ENCODE measurements at places on chromosomes 2 and 18.

GRCh38 chr2:127620866-127621265, 25.1 kb upstream of the GPR17 start:
- DNase-seq = no peak

- no peak for DNase-seq
These were observed 360.7 kb downstream of the TMX3 start for GRCh38 chr18:68354176-68354575.

GRCh38 chr2:233247116-233247515, 4.4 kb upstream of the ATG16L1 start:
- DNase-seq = no peak

DNA sequence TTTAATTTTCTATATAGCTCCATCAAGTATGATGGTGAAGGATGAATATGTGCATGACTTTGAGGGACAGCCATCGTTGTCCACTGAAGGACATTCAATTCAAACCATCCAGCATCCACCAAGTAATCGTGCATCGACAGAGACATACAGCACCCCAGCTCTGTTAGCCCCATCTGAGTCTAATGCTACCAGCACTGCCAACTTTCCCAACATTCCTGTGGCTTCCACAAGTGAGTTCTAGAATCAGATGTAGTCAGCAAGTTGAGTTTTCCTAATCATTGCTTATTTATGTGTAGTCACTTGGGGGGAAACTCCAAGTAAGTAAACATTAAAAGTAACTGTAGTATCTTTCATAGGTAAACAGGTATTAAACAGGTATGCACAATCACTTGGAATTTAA, 24.8 kb downstream of the SMAD4 start:
- DNase-seq = no peak

GRCh38 chr18:23943104-23943503, 71.5 kb upstream of the TTC39C start:
- DNase-seq = no peak

- no peak for DNase-seq
These were observed 101.6 kb upstream of the HNMT start for GRCh38 chr2:137862651-137863050.

GRCh38 chr18:79947054-79947755, 4.2 kb downstream of the SLC66A2 start:
- no peak for DNase-seq

DNA sequence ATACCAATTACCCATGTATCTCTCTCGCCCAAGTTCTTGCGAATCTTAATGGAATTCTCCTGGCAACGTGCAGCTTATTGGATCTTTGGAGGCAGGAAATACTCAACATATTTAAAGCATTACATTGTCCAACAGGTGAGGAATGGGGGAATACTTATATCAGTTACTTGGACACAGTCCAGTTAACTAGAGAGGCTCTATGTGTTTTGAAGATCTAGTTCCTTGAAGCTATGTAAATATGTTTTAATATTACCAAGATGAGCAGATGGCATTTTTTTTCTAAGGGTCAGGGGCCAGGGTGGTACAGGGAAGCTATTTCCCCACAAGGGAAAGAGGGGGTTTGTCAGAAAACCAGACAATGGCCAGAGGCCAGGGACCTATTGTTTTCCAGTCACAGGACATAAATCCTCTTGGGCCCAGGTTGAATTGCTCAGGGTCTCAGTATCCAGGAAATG, 26.8 kb upstream of the MC5R start:
- DNase-seq = no peak

DNA sequence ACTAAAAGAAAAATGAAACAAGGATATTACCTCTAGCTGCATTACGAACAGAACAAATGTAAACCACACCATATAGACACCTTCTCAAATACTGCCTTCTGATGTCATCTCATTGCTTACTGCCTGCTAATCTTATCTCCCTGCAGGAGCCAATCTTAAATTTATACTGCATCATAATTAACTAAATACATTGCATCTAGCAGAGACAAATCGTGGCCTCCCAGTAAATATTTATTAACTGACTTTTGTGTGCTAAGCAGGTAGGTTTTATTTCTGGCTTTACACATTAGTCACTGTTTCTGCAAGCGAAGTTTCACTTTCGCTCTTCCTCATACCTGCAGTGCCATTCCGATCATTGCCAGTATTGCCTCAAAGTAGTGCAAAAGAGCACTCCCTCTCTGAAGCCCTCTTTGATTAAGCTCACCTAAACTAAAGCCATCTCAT, 67.5 kb downstream of the SPATS2L start:
- no peak for DNase-seq

DNA sequence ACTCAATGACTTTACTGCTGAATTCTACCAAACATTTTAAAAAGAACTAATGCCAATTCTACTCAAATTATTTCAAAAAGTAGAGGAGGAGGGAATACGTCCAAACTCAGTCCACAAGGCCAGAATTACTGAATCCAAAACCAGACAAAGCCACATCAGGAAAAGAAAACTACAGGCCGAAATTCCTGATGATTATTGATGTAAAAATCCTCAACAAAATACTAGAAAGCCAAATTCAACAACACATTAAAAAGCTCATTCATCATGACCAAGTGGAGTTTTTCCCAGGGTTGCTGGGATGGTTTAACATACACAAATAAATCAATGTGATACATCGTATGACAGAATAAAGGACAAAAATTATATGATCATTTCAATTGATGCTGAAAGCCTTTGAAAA, 103.9 kb upstream of the UBE2E3 start:
- DNase-seq = no peak

GRCh38 chr2:200102971-200103370, 147.6 kb downstream of the MAIP1 start:
- DNase-seq = no peak

DNA sequence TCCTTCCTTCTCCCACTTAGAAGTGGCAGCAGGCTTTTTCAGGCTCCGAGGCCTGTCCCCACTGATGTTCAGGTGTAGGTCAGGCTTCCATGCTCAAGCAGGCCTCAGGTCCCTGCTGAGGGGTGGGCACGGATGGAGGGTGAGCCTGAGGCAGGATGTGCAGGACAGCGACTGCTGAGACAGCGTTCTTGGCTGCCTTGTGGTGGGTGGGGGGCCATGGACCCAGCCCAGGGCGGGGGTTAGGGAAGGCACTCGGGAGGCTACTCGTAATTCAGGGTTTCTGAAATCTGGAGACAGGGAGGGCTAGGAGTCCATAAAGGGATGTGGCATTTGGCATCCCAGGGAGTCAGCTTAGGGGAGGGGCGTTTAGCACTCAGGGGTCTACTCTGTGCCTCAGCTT, 30.3 kb downstream of the COLEC11 start:
- DNase-seq = no peak

DNA sequence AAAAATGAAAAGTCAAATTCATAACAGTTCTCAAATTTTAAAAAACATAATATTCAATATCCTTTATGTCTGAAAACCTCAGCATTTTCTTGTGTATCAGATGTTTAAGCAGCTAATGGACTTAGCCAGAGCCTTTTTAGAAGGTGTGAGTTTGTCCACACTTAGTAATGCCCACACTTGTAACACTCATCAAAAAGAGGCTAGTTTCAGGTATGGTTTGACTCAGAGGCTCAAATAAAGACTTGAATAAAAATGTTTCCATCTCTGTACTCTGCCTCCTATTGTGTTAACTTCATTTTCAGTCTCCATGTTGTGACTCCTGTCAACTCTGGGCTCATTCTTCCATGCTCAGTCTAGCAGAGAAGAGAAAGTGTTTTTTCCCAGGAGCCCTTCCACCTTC, 311.6 kb downstream of the IRS1 start:
- DNase-seq = no peak

- no peak for DNase-seq
These were observed 511.9 kb upstream of the NRP2 start for GRCh38 chr2:205170399-205170798.

DNA sequence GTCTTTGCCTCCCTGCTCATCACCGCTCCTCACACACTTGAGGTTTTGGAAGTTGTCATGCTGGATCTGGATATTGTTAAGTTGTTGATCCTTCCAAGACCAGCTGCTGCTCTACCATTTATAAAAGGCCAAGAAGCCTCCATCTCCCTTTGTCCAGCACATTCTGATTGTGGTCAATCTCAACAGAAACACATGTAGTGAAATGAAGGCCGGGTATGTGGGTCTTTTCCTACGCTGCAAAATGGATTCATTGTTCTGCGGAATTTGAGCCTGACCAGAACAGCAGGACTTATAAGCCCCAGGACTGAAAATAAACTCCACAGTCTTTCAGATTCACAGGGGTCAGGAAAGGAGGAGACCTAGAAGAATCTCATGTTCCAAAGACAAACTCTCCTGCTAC, 238.4 kb downstream of the CMPK2 start:
- no peak for DNase-seq

- DNase-seq = no peak
These were observed 14.6 kb downstream of the ZEB2 start for GRCh38 chr2:144505245-144505831.

- DNase-seq = no peak
These were observed 261.8 kb downstream of the SPAG16 start for GRCh38 chr2:213545964-213546475.

- no peak for DNase-seq
These were observed 121.5 kb downstream of the PIEZO2 start for GRCh38 chr18:11027862-11028261.

GRCh38 chr18:13440277-13441248, 222.0 kb downstream of the LDLRAD4 start:
- no peak for DNase-seq

DNA sequence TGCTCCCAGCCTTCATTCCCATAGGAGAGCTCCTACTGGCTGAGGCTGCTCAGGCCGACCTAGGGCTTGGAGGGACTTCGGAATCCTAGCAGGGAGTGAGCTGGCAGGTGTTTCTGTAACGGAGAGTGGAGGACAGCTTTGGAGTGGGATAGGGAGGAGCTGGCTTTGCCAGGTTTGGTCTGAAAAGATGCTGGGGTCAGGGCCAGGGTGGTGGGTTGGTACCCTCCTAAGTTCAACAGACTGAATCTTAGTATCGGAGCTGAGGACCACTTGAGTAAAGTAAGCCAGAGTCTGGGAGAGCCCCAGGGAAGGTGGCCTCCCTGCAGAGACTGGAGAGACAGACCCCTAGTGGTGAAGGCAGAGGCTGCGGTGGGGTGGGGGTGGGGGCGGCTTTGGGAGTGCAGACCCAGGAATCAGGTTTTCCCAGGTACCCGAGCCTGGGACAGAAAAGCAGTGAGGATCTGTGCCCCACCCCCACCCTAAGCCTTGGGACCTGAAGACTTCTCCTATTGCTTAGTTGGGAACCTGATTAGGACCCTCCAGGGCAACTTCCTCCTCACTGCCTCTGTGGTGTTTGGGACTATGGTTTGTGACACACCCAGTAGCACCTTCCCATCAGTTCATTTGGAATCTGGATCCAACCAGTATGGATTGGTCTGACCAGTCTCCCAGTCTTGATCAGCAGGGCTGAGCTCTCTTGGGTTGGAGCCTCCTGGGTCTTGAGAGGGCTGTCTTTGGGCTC, 3.0 kb downstream of the CNNM4 start:
- no peak for DNase-seq

DNA sequence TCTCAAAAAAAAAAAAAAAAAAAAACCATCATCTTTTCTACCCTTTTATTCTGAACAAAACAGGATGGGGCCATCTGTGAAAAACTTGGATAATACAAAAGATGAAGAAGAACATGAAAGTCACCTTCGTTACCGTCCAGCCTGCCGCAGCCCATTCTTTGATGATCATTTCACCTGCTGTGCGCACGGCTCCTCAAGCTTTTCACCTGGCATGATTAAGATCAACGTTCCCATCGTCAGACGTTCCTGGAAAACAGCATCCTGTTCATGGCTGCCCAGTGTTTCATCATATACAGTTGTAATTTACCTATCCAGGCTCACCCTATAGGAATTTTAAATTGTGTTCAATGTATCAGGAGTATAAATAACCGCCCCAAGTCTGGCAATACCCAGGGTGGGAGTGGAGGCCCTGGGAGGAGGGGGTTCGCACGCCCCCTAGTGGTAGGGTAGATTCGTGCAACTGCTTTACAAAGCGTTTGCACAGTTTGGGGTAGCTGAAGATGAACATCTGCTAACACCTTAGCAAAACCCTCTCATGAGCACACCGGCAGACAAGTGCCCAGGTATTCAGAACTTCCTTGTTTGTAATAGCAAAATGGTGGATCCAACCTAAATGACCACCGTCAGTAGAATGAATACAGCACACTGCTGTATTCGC, 49.0 kb upstream of the GLI2 start:
- no peak for DNase-seq

DNA sequence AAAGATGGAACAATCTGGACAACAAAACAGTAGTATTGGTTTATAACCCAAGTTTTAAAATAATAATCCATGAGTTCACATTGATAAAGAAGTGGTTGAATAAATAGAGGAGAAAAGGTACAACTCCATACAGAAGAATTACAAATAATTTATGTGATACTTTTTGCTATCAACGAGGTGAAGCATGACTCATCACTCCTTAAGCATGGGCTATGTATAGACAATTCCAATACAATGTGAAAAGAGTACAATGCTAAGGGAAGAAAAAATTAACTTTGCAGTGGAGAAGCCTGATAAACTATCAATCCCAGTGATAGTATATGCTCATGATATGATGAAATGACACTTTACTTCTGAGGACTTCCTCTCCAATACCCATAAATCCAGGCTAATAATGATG, 312.9 kb downstream of the GULP1 start:
- DNase-seq = no peak

DNA sequence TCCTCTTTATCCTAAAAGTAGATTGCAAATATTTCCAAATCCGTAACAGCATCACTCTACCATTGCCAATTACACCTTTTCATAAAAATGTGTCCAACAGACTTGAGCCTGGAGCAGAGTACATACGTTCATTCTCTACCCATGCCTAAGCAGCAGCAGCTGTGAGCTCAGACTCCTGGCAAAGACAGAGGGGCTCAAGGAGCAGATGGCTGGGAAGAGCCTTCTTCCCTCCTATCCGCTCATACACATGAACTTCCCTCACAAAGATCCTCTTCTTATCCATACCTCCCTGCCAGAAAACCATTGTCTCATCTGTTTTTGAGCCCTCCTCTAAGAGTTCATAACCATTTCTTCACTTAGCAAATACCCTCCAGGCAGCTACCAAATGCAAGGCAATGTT, 164.3 kb upstream of the ARL4C start:
- DNase-seq = no peak

- DNase-seq = no peak
These were observed 20.5 kb upstream of the CD28 start for GRCh38 chr2:203685789-203686420.

DNA sequence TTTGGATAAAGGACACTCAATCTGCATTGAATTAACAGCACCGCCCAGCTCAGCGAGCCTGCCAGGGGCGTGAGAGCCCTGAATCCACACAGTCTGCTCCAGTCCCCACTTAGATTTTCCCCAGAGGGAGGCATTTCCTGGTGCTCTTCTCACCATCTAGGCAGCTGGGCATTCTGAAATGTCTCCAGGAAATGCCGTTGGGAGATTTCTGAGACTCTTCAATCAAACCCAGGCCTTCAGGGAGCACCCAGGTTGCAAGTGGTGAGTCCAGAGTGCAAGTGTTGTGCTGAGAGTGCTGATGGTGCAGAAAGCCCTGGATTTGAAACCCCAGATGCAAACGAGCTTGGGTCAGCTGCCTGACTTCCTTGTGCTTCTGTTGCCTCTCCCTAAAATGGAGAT, 23.4 kb upstream of the TMEM37 start:
- no peak for DNase-seq
